ENCODE measurements at places on chromosomes 5 and 9.

DNA sequence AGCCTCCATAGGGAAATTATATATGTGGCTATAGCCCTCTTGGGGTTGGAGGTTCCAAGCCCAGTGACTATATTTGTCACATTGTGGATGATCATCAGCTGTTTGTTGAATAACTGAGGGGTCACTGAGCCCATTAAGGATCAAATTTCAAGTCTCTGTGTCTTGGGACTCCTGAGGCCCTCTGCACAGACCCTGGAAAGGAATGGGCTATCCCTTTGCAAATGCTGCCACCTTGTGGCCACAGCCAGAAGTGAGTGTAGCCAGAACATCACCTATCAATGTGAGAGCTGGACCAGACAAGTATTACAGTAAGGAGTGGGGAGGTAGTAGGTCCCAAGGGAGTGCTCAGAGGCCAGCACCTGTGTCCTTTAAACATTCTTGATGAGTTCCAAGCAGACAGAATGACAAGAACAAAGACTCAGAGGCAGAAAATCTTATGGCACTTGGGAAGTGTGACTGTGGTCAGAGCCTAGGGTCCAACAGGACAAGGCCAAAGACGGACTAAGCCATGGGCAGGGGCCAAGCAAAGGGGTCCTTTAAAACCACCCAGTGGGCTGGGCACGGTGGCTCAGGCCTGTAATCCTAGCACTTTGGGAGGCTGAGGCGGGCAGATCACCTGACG lies 8.2 kb downstream of the RPP25L start:
- DNase-seq = peak; percentile 86

DNA sequence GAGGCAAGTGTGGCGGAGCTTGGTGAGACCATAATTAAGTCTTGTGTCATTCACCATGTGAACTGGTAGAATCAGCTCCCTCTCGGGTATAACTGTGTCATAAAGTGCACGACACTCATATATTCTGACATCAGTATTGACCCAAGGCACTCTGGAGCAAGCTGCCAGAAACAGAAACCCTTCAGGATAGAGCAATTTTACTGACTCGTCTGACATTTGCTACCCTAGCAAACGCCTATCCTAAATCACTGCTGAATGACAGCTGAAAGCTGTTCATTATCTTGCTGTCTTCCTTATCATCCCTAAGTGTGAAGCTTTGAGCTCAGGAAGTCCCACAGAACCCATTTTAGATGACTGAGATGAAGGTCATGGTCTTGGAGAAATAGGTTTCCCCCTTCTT lies 27.8 kb downstream of the PTCH1 start:
- DNase-seq = no peak

GRCh38 chr5:64301566-64301965 lies 135.9 kb downstream of the RNF180 start:
- no peak for DNase-seq

- peak; percentile 34 for DNase-seq
Measured at GRCh38 chr9:132078699-132079356, 839 bp downstream of the MED27 start.

GRCh38 chr9:124684169-124684568 lies 86.9 kb downstream of the NR6A1 start:
- DNase-seq = no peak

DNA sequence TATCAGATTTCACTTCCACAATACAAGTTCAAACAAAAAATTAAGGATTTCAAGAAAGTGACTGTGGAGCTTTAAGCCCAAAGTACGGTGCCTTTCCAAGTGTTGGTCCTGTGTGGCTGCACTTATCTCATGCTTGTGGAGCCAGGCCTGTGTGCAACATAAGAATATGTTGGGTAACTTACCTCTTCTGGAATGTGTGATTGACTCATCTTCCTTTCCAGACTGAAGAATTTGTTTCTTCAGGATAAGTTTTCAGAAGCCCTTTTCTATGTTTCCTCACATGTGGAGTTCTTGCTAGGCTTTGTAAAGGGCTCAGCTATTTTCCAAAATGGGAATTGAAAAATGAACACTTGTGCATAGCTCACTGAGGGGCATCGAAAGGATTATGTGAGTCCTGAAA lies 485.1 kb upstream of the PAPPA start:
- DNase-seq = no peak

DNA sequence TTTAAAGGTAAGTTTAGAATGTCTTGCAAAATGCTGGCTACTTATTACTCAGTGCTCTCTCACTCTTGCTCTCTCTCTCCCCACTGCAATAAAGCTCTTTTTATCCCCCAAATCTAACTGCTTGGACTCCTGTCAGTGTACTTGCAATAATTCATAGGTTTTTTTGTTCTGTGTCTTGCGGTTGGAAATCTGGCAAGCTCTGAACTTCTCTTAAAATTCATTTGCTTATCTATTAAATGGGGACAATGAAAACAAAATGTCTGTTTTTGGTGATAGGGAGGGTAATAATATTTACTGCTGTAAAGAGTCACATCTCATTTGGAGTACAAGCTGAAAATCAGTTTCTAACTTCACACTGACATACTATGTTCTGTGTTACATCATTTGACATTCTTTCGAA lies 18.7 kb upstream of the OR13D1 start:
- no peak for DNase-seq

- DNase-seq = peak; percentile 24
Measured at GRCh38 chr5:5422819-5423515, 490 bp downstream of the ICE1 start.

- DNase-seq = no peak
Measured at GRCh38 chr5:35810601-35811000, 46.1 kb upstream of the IL7R start.

DNA sequence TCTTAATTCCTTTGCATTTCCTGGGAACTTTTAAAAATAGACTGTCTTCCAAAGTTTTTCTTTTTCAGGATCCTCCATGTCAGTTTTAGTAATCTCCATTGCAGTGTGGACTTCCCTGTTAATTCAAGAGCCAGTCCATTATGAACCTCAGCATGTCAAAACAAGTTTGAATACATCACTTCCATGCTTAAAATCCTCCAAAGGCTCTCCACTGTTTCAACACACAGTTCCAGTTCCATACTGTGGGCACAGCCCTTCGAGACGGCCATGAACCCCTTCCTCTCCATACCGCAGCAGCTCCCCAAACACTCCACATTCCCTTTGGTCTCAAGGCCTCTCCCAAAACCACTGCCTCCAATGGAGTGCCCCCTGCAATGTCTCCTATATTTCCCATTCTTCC lies 19.5 kb downstream of the LIFR start:
- DNase-seq = no peak

DNA sequence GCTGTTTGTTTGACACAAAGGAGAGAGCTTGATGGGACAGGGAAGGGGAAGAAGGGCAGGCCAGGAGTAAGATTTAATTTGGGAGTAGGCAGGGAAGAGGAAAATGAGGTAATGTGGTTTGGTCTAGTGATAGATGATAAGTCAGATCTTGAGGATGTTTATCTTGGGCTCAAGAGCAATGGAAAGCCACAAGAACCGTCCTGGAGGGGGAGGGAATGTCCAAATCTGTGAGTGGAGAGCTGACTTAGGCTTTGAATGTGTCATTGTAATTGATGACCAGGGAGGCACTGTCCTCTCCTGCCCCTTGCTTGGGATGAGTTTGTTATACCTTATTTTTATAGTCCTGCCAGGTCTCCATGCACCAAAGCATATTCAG lies 37.5 kb downstream of the MAMDC2 start:
- DNase-seq = no peak

Measured in OCI-M1 (cell line).